Activated CD4-positive, alpha-beta T cell treated with anti-CD3 and anti-CD28 coated beads, Interleukin-2, amount 50 U/mL, for 24 hours (primary cell): ENCODE measurements at places on chromosomes 12 and 14.

DNA sequence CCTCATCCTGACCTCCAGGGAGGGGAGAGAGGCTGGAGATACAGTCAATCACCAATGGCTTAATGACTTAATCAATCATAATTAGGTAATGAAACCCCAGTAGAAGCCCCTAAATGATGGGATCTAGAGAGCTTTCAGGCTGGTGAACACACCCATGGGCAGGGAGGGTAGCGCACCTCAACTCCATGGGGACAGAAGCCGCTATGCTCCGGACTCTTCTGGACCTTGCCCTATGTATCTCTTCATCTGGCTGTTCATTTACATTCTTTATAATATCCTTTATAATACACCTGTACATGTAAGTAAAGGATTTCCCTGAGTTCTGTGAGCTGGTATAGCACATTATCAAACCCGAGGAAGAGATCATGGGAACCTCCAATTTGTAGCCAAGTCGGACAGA, 205.9 kb downstream of the STXBP6 start:
- no peak for DNase-seq

DNA sequence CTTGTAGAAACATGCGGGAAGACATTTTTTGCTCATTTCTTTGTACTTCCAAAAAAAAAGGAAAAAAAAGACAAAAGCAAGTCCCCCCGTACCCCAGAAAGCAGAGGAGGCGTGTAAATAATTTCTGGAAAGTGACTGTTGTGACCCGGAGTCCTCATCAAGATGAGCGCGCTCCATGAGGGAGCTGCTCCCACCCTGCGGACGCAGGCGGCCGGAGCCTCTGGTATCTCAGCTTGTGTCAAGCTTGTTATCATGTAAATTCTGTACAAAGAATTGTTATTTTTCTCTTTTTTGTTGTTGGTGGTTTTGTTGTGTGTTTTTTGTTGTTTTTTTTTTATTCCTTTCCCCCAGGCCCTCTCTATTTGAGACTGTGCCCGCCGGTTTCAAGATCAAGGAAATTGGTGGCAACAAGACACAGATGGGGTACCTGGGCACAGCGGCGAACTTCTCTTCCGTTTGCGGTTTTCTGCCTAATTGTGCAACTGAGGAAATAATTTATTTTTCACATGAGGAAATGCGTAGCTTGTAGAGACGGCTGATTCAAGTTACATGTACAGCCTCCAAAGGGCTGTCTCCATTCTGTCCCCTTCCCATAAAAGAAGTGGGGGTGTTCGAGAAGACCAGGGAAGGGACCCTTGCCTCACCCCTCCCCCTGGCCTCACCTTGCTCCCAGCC, 27.0 kb downstream of the HPD start:
- no peak for DNase-seq

- DNase-seq = peak; percentile 35
Observed at GRCh38 chr12:56488041-56488955, at the start of gene GLS2. Gene GLS2 (minus strand): TSS chr12:56488161. CDS start chr12:56488118, 43 bp downstream.

DNA sequence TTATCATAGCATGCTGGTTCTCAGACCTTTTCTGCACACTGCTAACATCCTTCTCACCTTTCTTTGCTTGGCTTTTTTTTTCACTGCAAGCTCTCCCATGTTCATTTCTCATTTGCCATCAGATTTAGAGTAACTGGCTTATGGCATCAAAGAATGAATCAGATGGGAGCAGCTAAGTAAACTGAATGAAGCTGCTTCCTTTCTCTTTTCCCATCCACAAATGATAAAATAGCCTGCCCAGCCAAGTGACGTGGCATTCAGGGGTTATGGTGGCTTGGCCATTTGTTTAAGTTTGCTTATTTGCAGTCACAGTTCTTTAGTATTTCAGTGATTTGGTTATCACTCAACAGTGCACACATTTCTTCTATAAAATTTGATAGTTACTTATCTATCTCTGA, 708.6 kb downstream of the DIO2 start:
- DNase-seq = no peak

DNA sequence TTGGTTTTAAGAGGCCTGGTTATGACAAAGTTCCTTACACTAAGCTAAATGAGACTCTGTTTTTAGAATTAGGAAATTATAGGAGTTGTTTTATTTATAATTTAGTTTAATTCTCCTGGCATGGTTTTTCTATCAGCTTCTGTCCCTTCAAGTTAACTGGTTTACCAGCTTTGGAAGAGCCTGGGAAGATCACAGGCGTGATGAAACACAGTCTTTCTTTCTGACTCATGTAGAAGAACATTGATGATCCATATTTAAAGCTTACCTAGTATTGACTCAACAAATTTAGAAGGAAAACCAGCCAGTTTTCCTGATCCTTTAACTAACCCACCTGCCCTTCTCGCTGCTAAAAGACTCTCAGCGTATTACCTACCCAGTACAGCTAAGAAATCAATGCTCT, 155.2 kb downstream of the TGFB3 start:
- DNase-seq = no peak

- no peak for DNase-seq
Observed at GRCh38 chr12:130552483-130552996, 163.6 kb downstream of the RIMBP2 start.

DNA sequence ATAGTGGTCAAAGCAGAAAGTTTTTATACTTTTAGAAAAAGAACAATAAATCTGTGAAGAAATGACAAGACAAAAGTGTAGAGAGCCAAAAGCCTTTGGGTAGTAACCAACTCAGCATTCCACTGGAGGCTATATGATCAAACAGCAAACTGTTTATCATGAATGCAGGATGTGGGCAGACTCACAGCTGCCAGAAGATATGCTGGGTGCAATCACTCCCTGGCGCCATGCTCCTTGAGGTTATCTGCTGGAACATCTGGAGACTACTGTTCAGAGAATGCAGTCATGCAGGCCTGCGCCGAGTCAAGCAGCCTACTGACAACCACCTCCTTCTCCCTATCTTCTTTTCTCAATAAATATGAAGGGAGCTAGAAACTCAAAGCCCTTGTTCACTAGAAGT, 49.0 kb upstream of the SLC8A3 start:
- no peak for DNase-seq

GRCh38 chr12:109310247-109311125, 1.4 kb upstream of the FOXN4 start:
- DNase-seq = no peak

DNA sequence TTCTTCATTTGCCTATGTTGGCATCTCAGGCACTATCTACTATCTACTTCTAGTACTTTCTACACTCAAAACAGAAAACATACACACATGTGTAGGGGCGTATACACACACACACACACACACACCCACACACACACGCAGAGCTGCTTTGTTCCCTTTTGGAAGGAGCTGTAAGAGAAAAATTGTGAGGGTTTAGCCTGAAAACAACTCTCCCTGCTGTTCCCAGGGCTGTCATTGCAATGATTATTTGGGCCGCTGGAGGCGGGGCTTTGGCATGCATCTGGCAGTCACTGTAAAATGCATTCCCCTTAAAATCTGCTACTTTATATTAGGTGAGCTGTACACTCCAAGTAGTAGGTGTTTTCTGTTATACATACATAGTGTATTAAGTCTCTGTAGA, 29.1 kb upstream of the SLC38A2 start:
- no peak for DNase-seq

GRCh38 chr14:55973285-55973800, 144.9 kb upstream of the PELI2 start:
- DNase-seq = no peak

DNA sequence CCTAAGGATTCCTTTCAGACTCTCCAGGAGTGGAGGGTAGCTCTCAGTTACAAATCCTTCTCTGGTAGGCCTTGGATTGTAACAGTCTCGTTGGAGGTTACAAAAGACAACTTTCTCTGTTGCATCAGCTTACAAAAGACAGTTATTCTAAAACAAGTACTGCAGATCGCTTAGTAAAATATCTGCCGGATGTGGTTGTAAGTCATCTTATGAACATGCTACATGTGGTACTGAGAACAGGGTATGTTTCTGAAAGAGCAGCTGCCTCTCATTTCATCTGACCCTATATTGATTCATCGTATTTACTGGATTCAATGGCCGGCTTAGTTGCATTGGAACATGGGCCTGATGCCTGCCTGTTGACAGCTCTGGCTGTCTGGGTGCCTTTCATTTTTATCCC, 157.4 kb downstream of the PTCSC3 start:
- no peak for DNase-seq

DNA sequence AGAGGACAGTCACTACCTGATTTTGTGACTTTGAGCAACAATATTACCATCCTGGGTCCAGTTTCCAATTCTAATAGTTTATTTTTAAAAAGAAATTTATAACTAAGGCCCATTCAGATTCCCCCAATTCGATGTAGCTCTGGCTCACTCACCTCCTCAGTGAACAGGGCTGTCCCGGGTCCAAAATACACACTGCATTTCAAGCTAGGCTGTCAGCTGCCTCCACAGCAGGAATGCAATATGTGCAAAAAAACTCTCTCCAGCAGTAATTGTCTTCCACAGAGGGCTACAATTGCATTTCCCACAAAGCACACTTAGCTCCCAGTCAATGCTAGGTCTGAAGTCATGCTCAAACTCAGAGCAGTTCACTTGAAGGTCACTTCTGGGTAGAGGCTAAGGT, 39.3 kb upstream of the ZNF641 start:
- no peak for DNase-seq

DNA sequence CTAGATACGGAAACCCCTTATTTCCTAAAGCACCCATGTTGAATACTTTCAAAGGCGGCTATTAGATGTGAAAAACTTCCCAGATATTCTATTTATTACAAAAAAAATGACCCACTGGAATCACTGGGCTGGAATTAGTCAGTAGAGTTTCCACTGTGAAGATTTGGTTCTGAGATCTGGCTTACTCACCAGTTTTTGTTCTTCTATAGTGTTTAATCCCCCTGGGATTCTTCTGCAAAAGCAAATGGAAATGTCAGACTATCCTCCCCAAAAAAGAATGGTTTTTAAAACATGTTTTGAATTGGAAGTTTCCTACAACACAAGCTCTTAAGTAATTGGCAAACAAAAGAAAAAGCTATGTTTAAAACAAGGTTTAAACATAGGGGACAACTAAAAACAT, 166.4 kb downstream of the STXBP6 start:
- no peak for DNase-seq

DNA sequence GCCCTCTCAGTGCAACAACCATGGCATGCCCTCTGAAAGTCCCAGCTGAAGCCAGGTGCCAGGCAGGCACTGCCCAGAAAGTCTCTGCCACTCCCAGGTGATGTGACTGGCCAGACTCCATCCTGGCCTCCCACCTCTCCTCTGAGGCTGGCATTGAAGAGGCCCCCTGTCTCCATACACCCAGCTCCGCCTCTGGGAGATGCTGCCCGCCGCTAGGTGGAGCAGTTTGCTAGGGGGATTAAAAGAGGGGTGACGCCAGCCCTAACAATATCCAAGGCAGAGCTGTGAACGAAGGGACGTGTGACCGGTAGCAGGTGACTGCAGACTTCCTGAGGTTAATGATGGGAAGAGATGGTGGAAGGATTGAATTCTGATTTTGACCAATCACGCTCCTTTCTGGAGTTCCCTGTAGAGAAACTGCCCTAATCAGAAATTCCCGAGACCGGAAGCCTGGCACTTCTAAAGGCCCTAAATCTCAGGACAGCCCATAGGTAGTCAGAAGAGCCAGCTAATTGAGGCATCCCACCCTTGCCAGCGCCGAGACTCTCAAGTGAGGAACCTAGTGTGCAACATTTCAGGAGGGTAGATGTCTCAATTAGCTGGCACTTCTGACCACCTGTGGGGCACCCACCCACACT, 8.3 kb upstream of the PLEK2 start:
- no peak for DNase-seq

DNA sequence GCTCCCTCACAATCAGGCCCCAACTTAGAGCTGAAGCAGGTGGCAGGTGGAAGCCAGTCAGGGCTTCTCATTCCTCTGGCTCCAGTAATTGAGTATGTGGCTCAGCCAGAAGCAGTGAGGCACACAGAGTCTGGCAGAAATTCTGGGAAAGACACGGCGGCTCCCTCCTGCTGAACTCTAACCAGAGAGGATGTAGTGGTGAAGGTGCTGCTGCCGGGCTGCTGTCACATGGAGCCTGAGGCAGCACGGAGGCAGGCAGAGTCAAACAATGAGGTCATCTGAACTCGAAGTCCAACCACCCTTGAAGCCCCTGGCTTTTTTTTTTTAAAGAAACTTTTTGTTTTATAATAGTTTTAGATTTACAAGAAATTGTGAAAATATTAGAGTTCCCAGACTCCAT, 33.4 kb upstream of the SMOC1 start:
- DNase-seq = no peak
